ENCODE measurements at places on chromosomes 7 and 10. TPM values are rescaled to one million over a fixed set of nuclear protein-coding genes. Genes with fewer than 3 reads are reported as not detected.

Gene RELN
- 63.2 TPM for polyA plus RNA-seq

GRCh38 chr10:132960071-132960472, 17.7 kb upstream of the CFAP46 start:
- peaks cover 9% of the 10 kb centered on the region for H3K27me3 ChIP-seq
- H3K36me3 ChIP-seq = no peaks in the 10 kb centered on the region
- H3K4me3 ChIP-seq = no peak overlapping the region
- no peak overlapping the region for H3K27ac ChIP-seq
- no peak for DNase-seq
- H3K4me1 ChIP-seq = peaks cover 23% of the 10 kb centered on the region

Gene ASAH2B
- 14.2 TPM for polyA plus RNA-seq

Gene TMEM176A
- polyA plus RNA-seq = 17.1 TPM

DNA sequence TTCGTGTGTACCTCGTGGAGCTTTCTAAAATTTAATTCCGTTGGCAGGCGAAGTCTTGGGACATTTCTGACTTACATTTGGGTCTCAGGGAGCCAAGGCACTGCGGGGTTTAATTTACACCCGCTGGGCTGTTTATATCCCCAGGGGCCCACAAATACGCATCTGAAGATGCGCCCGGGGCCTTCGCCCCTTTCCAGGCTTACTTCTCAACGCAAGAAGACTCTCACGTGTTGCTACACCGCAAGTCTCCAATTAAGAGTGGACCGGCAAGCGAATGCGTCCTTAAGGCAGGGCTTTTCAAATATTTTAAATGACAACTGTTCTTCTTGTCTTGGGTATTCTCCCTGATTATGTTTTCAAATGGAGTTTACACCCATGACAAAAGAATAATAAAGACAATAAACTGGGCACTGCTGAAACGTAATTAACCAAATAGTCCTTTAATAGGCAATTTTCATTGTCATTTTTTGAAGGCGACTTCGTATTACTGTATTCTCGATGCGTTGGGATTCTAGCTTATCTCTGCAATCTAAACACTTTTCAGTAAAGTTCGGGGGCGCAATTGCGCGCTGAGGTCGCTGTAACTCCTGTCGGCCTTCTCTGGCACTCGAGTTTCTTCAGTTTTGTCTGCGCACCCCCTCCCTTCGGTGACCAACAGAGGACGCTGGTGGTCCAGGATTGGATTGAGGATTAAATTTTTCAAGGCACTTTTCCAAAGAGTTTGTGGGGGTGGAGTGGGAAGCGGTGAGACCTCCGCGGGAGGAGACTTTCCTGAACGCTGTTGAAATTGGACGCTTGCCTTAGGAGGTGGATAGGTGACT, 837 bp upstream of the IGFBP3 start:
- peaks cover 34% of the 10 kb centered on the region for H3K4me1 ChIP-seq
- H3K4me3 ChIP-seq = peak overlapping the region; percentile 32
- peaks cover 57% of the 10 kb centered on the region for H3K27me3 ChIP-seq
- H3K36me3 ChIP-seq = no peaks in the 10 kb centered on the region

DNA sequence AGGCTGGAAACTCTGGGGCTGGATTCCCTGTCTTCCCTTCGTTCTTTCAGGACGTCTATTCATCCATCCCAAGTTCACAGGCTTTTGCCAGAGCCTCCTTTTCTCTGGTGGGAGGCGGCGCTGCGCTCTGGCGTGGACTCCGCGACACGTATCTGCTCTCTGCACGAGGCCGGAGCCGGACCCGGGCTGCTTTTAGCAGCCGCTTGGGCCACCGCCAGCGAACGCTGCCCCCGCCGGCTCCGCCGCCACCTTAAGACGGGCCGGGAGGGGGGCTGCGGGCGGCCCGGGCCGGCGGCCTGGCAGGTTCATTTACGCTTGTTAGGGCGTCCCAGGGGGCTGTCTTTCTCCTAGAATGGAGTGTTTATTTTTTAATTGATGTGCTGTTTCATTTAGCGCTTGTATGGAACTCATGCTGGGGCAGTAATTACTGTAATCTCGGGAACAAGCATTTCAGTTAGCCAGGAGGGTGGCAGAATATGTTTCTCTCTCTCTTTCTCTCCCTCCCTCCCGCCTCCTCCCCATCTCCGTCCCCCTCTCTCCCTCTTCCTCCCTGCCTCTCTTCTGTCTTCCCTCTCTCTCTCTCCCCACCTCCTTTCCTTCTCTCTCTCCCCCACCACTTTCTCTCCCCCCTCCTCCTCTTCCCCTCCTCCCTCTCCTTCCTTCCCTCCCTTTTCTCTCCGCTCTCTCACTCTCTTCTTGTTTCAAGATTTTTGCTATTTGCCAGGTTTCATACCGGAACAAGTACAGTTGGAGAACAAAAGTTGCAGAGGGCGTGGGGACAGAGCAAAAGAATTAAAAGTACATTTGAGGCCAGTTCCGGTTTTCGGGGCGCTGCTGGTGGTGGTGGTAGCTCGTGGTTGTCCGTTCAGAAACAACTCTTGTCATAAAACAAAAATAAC, 1.3 kb upstream of the FZD8 start:
- peak; percentile 91 for DNase-seq
- H3K4me1 ChIP-seq = peaks cover 32% of the 10 kb centered on the region
- H3K36me3 ChIP-seq = no peaks in the 10 kb centered on the region
- H3K4me3 ChIP-seq = peak overlapping the region; percentile 66

GRCh38 chr7:41730161-41730560, 27.3 kb upstream of the INHBA start:
- no peaks in the 10 kb centered on the region for H3K36me3 ChIP-seq
- no peak overlapping the region for H3K27ac ChIP-seq
- H3K27me3 ChIP-seq = peaks cover 3% of the 10 kb centered on the region
- no peak overlapping the region for H3K4me3 ChIP-seq

- peak overlapping the region; percentile 48 for H3K27ac ChIP-seq
- H3K4me1 ChIP-seq = peaks cover 10% of the 10 kb centered on the region
- no peak overlapping the region for H3K4me3 ChIP-seq
- H3K36me3 ChIP-seq = no peaks in the 10 kb centered on the region
Observed at GRCh38 chr10:24383681-24384106, 174.8 kb downstream of the KIAA1217 start.

Gene PPP1R17
- 3.3 TPM for polyA plus RNA-seq

GRCh38 chr10:117352724-117353123, 22.5 kb downstream of the PDZD8 start:
- H3K36me3 ChIP-seq = no peaks in the 10 kb centered on the region
- no peaks in the 10 kb centered on the region for H3K27me3 ChIP-seq
- DNase-seq = no peak
- H3K27ac ChIP-seq = no peak overlapping the region

GRCh38 chr7:5420067-5420880, 3.4 kb downstream of the TNRC18 start:
- peak overlapping the region; percentile 95 for H3K27ac ChIP-seq
- peaks cover 27% of the 10 kb centered on the region for H3K4me1 ChIP-seq
- no peaks in the 10 kb centered on the region for H3K27me3 ChIP-seq
- DNase-seq = no peak

Gene KIF5B
- 140 TPM for polyA plus RNA-seq

- no peak overlapping the region for H3K4me3 ChIP-seq
- no peaks in the 10 kb centered on the region for H3K36me3 ChIP-seq
- no peak overlapping the region for H3K27ac ChIP-seq
- DNase-seq = no peak
Observed at GRCh38 chr10:60828489-60828852, 50.2 kb downstream of the CDK1 start.

- no peak overlapping the region for H3K4me3 ChIP-seq
- no peak for DNase-seq
- H3K36me3 ChIP-seq = no peaks in the 10 kb centered on the region
- H3K4me1 ChIP-seq = no peaks in the 10 kb centered on the region
Observed at GRCh38 chr7:138173548-138173947, 97.3 kb downstream of the AKR1D1 start.

GRCh38 chr7:29091715-29092114, 54.6 kb downstream of the CPVL start:
- H3K36me3 ChIP-seq = no peaks in the 10 kb centered on the region
- H3K27ac ChIP-seq = peak overlapping the region; percentile 64
- H3K4me3 ChIP-seq = peak overlapping the region; percentile 7
- no peak for DNase-seq

- H3K4me1 ChIP-seq = peaks cover 7% of the 10 kb centered on the region
- H3K27me3 ChIP-seq = no peaks in the 10 kb centered on the region
- H3K4me3 ChIP-seq = no peak overlapping the region
- DNase-seq = no peak
- no peaks in the 10 kb centered on the region for H3K36me3 ChIP-seq
- peak overlapping the region; percentile 35 for H3K27ac ChIP-seq
Observed at GRCh38 chr7:26101361-26102151, 50.4 kb upstream of the NFE2L3 start.

- peaks cover 48% of the 10 kb centered on the region for H3K27me3 ChIP-seq
- peak overlapping the region; percentile 89 for H3K4me3 ChIP-seq
- peaks cover 44% of the 10 kb centered on the region for H3K4me1 ChIP-seq
Observed at GRCh38 chr10:101060951-101061623, 702 bp upstream of the KAZALD1 start.

Gene RPEL1
- 0.32 TPM for polyA plus RNA-seq

Gene PNLIPRP3
- polyA plus RNA-seq = not detected

DNA sequence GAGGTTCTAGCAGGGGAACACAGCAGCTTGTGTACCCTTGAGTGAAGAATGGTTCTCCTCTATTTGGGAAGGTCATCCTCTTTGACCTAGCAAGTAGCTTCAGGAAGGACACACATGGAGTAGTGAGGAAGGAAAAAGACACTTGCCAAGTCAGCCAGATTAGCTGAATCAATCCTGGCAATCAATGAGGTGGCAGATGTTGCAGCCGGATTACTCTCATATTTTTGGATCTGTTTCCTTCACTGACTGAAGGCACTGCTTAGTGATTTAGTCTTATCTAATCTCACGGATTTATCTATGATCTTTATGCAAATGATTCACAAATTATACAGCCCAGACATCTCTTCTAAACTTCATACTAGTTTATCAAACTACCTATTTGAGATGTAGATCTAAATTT, 218.8 kb downstream of the GPR158 start:
- H3K27me3 ChIP-seq = no peaks in the 10 kb centered on the region
- no peak overlapping the region for H3K27ac ChIP-seq
- no peak overlapping the region for H3K4me3 ChIP-seq

GRCh38 chr7:139232904-139233303, 1.9 kb downstream of the UBN2 start:
- H3K27ac ChIP-seq = no peak overlapping the region
- H3K4me1 ChIP-seq = peaks cover 5% of the 10 kb centered on the region
- no peak for DNase-seq
- H3K27me3 ChIP-seq = no peaks in the 10 kb centered on the region
- H3K36me3 ChIP-seq = peaks cover 5% of the 10 kb centered on the region

- DNase-seq = no peak
- H3K36me3 ChIP-seq = no peaks in the 10 kb centered on the region
- H3K4me3 ChIP-seq = no peak overlapping the region
- no peaks in the 10 kb centered on the region for H3K27me3 ChIP-seq
- H3K4me1 ChIP-seq = no peaks in the 10 kb centered on the region
- H3K27ac ChIP-seq = no peak overlapping the region
Observed at GRCh38 chr10:21475393-21475792, 50.1 kb downstream of the SKIDA1 start.

GRCh38 chr7:11060893-11061292, 87.2 kb downstream of the PHF14 start:
- H3K27ac ChIP-seq = no peak overlapping the region
- peaks cover 3% of the 10 kb centered on the region for H3K36me3 ChIP-seq
- no peak overlapping the region for H3K4me3 ChIP-seq
- no peaks in the 10 kb centered on the region for H3K27me3 ChIP-seq
- no peak for DNase-seq
- no peaks in the 10 kb centered on the region for H3K4me1 ChIP-seq

Data from spinal cord (tissue), 10 donors.